ENCODE measurements at places on chromosomes 1 and 21.

- DNase-seq = no peak
These were observed 180.4 kb upstream of the FOXD3 start for GRCh38 chr1:63142001-63142400.

- no peak for DNase-seq
These were observed 75.2 kb downstream of the PLPPR5 start for GRCh38 chr1:98929437-98929836.

DNA sequence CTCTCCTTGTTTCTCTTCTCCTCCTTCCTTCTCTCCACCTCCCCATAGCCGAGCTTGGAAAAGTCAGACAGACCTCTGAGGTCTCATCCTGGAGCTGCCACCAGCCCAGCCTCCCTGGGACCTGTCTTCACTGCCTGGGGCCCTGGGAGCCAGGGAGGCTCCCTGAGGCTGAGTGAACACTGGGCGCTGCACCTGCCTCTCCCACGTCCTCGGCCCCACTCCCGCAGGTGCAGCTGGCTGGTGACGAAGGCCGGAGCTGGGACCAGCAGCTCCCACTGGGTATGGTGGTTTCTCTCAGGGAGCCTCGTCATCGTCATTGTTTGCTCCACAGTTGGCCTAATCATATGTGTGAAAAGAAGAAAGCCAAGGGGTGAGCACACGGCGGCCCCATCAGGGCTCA lies 5.3 kb downstream of the TNFRSF14 start:
- no peak for DNase-seq

GRCh38 chr1:17768651-17769241 lies 13.6 kb downstream of the ACTL8 start:
- no peak for DNase-seq
